ENCODE measurements at places on chromosomes 5 and 9.
A peak's percentile ranks its signal among the peaks of the same experiment; 100 is the strongest.

DNA sequence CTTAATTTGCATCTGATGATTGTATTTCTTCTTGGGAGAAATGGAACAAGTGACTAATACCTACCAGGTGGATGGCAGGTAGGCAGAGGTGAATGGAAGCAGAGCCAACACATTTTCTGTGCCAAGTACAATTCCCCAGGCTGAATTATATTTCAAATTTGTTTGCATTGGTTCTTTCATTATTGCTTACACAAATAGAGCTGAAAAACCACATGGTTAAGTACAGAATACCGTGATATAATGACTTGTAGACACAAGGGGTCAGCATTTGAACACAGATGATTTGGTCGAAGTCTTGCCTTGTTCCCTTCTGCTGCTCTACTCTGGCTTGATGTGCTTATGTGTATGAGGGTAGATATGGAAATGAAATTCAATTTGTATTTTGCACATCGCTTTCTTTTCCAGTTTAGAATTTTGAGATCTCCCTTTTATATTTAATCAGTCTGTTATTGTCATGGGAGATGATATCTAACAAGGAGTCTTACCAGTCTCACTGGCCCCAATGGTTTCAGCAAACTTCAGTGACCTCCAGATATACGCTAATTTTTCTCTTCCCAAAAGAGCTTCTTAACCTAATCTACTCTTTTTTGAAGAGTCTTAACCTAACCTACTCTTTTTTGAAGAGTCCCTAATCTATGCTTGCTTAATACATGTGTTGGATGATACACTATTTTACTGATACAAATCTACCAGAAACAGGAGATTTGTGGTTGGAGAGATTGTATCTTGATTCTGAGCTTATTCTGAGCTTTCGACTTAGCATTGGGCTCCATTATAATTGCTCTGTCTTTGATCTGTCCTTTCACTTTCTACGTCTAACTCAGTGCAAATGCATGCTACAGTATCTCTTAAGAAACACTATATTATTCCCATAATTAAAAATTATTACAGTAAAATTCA is 88.1 kb downstream of the PCSK1 start:
- peak; percentile 81 for DNase-seq

- DNase-seq, result no peak
These were observed 33.5 kb downstream of the PDGFRB start for GRCh38 chr5:150122158-150122510.

DNA sequence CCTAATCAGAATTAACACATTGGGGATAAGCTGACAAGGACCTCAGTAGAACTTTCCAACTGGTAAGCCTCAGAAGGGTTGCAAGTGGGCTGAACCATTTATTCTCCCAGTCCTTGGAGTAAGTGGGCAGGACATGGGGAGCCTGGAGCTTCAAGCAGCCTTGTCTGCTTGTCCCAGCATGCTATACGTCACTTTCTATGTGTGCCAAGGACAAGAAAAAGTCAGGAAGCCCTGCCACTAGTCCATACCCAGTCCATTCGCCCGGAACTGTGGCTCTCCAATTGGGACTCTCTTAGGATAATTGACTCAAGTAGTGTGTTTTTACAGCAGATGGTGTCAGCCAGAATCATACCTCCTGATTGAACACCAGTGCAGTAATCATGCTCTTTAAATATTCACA is 62.6 kb upstream of the FRRS1L start:
- DNase-seq, result no peak

DNA sequence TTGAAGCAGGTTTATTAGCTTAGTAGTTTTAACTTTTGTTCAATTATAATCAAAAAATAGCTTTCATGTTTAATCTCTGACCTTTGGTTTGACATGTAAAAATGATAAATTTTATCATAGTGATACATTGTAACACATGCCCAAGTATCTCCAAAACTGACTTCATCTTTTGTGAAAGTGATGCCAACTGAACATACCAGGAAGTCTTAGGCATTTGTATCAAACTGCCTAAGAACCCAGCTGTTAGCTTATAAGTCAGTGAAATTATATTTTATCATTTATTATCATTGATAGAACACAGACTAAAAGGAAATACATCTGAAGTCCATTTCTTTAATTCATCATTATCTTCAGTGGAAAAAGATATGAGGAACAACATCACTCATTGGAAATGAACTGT is 39.1 kb downstream of the NIPBL start:
- DNase-seq, result no peak

DNA sequence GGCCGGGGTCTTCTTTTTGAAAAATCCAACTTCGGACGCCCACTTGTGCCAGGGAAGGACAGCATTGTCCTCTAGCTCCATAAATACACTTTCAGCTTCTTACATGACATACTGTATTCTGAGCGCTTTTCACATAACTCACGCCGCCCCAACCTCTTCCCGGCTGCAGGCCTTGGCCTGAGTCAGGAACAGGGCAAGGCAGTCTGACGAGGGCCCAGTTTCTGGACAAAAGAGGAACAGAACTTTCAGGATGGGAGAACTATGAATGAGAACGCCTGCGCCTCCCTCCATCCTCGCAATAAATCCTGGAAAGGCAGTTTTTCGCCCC is 650 bp downstream of the DCTN4 start:
- no peak for DNase-seq

- DNase-seq, result no peak
These were observed 90.7 kb upstream of the FSTL4 start for GRCh38 chr5:133702791-133703770.

DNA sequence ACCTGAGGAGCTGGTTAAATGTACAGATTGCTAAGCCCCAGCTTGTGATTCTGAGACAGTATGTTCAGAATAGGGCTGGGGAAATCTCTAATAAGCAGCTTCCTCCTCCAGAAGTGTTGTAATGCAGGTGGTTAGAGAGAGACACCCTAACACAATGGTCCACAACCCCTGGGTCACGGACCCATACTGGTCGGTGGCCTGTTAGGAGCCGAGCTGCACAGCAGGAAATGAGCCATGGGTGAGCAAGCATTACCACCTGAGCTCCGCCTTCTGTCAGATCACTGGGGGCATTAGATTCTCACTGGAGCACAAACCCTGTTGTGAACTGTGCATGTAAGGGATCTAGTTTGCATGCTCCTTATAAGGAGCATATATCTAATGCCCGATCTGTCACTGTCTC is 61.8 kb downstream of the SLC36A1 start:
- DNase-seq, result no peak

GRCh38 chr9:27586304-27586703 is 13.0 kb upstream of the C9orf72 start:
- no peak for DNase-seq

- no peak for DNase-seq
These were observed 45.9 kb downstream of the ANXA2R start for GRCh38 chr5:42994246-42994554.

DNA sequence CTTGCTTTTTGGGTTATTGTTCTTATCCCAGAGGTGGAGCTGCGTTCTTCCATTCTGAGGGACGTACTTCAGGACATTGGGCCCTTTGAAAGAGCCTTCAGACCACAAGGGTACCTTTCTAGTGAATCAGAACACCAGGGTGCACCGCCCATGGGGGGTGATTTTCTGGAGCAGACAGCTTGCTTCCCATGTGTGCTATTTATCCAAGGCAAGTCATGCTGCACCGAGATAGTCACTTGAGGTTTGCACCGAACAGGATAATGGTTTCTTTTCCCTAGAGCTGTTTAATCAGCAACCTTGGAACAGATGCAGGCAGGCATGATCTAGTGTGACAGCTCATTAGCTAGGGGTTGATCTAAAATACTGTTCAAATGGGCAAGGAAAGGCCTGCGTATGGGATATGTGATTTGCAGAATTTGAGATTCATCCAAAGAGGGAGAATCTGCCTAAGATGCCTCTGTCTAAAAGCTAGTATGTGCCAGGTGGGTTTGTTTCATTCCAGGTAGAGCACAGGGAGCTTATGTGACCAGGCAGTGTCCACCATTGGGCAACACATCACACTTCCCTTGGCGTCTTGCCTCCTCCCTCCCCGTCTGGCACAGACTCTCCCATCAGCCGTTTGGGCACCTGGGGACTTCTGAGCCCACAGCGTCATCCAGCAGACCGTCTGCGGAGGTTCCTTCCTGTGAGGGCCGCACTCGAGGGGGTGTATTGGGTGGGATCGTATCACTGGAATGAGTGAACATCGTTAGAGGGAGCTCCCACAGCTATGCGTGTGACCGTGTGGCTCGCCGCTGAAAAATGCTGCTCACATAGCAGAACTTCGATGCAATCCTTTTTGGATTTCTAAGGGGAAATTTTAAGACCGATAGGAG is 23.0 kb downstream of the ABL1 start:
- peak; percentile 95 for DNase-seq

- DNase-seq, result peak; percentile 42
These were observed 10.3 kb downstream of the FST start for GRCh38 chr5:53490747-53491146.

DNA sequence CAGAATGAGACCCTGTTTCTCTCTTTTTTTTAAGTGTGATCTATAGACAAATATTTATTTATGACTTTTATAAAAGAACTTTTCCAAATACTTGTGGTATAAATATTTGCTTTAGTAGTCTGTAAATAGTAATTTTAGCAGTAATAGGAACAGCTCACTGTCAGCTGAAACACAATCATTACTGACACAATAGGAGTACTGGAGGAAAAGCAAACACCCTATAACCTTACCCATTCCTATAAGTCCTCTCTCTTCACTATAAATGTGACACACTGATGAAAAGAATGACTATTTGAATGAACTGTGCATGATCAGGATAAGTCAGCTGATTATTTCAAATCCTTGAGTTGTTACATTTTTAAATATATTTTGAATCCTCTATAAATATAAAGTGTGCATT is 72.4 kb downstream of the CDH12 start:
- DNase-seq, result no peak

DNA sequence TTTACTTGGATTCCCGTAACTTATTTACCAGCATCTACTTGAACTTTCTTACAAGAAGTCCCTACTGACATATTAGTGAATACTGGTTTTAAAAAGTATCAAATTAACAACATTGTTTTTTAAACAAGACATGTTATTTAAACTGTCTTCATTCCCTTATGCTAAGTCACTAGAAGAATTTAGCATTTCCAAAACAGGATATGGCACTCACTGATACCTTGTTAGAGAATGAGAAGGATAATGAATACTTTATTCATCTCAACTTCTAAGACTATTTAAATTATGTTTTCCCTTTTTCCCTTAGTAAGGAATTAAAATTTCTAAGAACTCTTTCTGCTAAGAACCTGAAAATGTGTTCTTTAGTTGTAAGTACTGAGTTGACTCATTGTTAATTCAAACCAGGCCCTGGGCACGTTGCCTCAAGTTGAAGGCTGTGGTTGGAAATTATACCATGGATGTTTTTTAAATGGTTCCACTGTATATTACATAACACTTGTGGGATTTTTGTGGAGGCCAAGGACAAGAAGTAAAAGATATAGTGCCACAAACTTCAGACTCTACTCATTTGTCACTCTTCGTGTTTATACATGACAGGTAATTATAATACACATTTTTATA is 219.0 kb upstream of the EDIL3 start:
- peak; percentile 79 for DNase-seq

- DNase-seq, result no peak
These were observed 102.9 kb downstream of the GCNT1 start for GRCh38 chr9:76561900-76562299.

Measured in brain microvascular endothelial cell (primary cell).